AG10803 (cell line): ENCODE measurements at places on chromosomes 11 and 22.
A peak's percentile ranks its signal among the peaks of the same experiment; 100 is the strongest.

- DNase-seq = peak; percentile 15
Observed at GRCh38 chr11:82043316-82043715, 690.3 kb downstream of the FAM181B start.

GRCh38 chr11:35426351-35426750 lies 7.0 kb upstream of the SLC1A2 start:
- no peak for DNase-seq

- no peak for DNase-seq
Observed at GRCh38 chr11:119023741-119024140, 5.2 kb downstream of the TRAPPC4 start.

DNA sequence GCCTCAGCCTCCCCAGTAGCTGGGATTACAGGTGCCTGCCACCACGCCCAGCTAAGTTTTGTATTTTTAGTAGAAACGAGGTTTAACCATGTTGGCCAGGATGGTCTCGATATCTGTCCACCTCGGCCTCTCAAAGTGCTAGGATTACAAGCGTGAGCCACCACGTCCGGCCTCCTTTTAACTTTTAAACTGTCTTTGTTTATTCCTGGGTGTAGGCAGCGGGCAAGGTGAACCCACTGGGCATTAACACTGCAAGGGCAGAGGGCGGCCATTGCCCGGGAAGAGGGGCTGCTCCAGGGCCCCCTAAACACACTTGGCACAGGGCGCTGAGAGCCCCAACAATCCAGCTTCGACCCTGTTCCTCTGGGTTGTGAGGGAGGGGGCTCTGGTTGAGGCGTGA lies 693.6 kb downstream of the BRD1 start:
- DNase-seq = no peak

- no peak for DNase-seq
Observed at GRCh38 chr11:64687204-64687603, 35.8 kb downstream of the NRXN2 start.

DNA sequence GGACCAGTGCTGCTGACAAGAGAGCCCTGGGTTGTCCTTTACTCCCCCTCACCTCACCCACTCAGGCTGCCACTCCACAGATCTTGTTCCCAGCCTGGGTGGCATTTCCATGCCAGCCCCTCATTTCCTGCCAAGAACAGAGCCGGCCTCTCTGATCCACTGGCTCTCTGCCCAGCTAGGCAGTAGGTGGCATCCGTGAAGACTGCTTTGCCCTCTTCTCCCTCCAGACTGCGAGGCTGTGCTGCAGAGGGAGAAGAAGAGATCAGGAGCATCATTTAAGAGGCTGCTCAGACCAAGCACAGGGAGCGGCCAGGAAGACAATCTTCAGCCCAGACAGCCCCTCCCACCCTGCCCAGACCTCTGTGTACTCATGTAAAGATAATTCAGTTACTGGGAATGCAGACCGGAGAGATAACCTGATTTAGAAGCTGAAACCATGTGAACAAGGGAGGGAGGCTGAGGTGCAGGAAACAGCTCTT lies 126.9 kb upstream of the NCAM1 start:
- no peak for DNase-seq

DNA sequence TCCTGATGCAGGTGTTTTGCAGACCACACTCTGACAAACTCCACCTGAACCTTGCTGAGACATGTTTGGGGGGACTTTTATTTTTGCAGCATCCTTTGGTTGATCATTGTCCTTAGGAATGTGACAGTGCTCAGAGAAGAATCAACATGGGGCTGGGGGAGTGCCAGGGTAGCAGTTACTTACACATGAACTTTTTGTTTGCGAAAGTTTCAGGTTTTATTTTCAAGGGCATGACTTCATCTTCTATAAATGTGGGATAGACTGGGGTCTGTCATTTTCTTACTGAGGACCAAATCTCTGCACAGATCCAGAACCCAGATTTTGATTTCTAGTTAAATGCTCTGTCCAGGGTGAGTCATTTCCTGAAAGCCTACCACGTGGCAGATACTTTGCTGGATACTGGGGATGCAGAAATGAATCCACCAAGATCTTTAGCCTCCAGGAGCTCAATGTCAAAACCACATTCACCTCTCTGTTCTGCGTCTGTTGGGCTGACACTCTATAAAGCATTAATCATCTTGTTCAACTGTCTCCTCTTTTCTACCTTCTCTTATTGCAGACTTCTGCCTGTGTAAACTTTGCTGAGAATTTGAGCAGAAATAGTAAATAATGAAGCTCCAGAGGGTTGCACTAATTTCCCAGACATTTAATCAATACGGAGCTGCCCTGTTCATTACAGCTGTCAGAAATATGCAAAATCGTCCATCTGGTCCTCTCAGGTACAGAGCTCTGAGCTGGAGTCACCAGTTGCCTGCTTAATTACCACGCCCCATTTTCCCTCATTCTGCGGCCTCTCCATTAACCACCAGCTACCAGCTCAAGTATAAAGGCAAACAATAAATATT lies 387.9 kb downstream of the MIAT start:
- peak; percentile 46 for DNase-seq

- peak; percentile 75 for DNase-seq
Observed at GRCh38 chr22:26573026-26573662, 16.8 kb downstream of the TPST2 start.

GRCh38 chr11:69172674-69173073 lies 16.9 kb downstream of the SMIM38 start:
- peak; percentile 14 for DNase-seq

- DNase-seq = no peak
Observed at GRCh38 chr11:8201644-8202365, 33.0 kb upstream of the RIC3 start.

GRCh38 chr11:15451713-15452112 lies 337.0 kb downstream of the INSC start:
- no peak for DNase-seq

DNA sequence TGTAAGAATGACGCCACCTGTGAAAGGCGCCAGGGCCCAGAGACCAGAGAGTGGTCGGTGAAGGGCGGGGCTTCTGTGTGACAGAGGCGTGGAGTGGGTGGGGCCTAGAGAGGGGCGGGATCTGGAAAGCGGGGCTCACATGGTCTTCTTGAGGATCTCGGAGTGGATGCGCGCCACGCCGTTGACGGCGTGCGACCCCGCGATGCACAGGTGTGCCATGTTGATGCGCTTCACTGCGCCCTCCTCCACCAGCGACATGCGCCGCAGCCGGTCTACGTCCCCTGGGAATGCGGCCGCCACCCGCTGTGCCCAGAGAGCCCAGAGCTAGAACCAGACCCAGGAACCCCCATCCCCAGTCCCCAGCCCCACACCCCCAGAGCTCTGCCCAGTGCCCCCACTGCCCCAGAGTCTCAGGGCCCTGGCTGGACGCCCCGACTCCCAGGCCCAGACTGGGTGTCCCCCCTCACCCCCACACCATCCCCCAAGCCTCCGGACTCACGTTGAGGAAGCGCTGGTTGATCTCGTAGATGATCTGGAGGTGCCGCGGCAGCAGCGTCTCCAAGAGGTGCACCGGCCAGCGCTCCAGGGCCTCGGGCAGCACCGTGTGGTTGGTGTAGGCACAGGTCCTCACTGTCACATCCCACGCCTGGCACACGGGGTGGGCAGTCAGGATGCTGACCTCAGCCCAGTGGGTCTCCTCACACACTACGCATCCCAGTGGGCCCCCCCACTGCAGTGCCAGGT lies 6.2 kb downstream of the PYGM start:
- DNase-seq = no peak

- no peak for DNase-seq
Observed at GRCh38 chr11:115525531-115526006, 21.4 kb upstream of the CADM1 start.

GRCh38 chr22:37802310-37803194 lies 5.2 kb upstream of the GCAT start:
- DNase-seq = peak; percentile 42

DNA sequence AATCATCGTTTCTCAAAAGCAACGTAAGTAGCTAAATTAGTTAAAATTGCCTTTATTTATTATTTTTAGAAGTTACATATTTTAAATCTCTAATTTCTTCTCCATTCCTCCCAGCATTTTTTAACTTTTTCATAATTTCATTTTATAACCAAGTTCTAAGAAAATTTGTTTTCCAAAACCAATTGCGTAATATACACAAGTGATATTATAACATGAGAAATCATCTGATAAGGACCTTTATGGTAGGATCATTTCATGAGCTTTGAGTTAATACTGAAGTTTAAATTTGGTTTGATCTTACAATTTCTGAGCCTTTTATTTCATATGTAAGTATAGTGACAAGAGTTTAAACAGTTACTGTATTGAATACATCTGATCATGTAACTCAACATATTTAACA lies 27.7 kb upstream of the CARD18 start:
- DNase-seq = no peak

- DNase-seq = no peak
Observed at GRCh38 chr11:123213307-123213771, 18.3 kb upstream of the CLMP start.

GRCh38 chr11:34124885-34125668 lies 19.6 kb downstream of the NAT10 start:
- DNase-seq = no peak

DNA sequence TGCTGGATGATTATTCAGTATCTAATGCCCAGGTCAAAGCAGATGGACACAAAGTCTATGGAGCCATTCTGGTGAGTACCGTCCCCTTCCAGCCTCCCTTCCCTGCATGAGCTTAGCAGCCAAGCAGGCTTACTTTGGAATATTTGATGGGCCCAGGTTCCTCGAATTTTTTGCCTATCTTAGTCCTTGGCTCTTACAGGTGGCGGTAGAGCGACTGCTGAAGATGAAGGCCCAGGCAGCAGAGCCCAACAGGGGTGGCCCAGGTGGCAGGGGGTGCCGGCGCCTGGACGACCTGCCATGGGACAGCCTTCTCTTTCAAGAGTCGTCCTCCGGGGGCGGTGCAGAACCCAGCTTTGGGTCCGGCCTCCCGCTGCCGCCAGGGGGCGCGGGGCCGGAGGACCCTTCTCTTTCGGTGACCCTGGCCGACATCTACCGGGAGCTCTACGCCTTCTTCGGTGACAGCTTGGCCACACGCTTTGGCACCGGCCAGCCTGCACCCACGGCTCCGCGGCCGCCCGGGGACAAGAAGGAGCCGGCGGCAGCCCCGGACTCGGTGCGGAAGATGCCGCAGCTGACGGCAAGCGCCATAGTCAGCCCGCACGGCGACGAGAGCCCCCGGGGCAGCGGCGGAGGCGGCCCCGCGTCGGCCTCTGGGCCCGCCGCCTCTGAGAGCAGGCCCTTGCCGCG lies 741 bp upstream of the TMEM179B start:
- peak; percentile 77 for DNase-seq

DNA sequence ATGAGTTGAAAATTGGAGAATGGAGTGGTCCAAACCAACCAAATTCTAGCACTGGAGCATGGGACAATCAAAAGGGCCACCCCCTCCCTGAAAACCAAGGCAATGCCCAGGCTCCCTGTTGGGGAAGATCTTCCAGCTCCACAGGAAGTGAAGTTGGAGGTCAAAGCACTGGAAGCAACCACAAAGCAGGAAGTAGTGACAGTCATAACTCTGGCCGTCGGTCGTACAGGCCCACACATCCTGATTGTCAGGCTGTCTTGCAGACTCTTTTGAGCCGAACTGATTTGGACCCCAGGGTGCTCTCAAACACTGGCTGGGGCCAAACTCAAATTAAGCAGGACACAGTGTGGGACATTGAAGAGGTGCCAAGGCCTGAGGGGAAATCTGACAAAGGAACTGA lies 80.5 kb upstream of the ADSL start:
- no peak for DNase-seq

DNA sequence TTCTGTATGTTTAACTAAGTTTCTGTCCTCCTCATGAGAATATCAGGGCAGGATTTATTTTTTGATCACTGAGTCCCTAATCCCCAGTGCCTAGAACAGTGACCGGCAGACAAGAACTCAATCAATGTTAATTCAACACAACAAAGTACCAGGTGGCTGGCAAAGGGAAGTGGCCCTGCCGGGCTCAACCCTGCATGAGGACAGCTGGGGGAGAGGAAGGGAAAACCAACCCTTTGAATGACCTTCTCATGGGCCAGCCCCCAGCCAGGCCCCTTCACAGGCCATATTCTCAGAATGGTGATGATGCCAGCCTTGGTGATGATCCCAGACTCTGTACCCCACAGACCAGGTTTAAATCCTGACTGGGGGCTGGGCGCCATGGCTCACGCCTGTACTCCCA lies 1.4 kb upstream of the MFNG start:
- DNase-seq = no peak

- DNase-seq = no peak
Observed at GRCh38 chr11:105000797-105001196, 22.2 kb downstream of the CASP5 start.

GRCh38 chr11:128939591-128939990 lies 3.1 kb downstream of the TP53AIP1 start:
- no peak for DNase-seq

DNA sequence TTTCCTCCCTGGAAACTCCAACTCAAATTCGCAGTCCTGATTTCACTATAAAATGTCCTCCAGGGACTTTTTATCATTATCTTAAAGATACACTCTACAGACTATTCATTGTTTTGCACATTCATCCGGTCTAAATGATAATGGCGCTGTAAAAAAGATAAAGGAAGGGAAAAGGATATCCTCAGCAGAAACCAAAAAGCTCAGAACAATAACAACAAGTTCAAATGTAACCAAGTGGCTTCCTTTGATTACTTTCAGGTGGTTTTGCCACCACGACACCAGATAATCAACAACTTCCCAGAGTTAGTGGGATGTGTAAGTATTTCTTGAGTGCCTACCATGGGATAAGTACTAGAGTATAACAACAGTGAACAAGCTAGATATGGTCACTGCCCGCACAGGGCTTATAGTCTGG lies 26.3 kb downstream of the PRCP start:
- DNase-seq = no peak

DNA sequence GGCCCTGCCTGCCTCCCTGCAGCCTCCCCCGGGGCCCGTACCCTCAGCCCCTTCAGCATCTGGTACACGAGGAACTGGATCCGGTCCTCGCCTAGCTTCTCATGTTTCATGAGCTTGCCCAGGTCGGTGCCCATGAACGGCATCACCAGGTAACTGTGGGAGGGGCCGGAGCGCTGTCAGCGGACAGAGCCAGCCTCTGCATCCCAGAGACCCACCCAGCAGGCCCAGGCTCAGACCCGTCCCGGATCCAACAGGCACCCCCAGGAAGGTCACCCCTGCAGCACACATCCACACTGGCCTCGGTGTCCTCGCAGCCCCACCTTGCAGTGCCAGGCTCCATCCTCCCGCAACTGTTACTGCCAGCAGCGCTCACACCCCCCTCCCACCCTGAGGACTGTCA lies 4.4 kb downstream of the MAPK12 start:
- DNase-seq = no peak

GRCh38 chr11:46116007-46116711 lies 5.1 kb downstream of the PHF21A start:
- no peak for DNase-seq

- DNase-seq = peak; percentile 52
Observed at GRCh38 chr11:108672113-108672512, 7.2 kb downstream of the DDX10 start.

GRCh38 chr11:13384908-13385640 lies 77.9 kb downstream of the BTBD10 start:
- DNase-seq = peak; percentile 50
